ENCODE measurements at places on chromosomes 11 and 22.

- DNase-seq = peak; percentile 65
Measured at GRCh38 chr11:62664405-62665074, 470 bp downstream of the C11orf98 start.

DNA sequence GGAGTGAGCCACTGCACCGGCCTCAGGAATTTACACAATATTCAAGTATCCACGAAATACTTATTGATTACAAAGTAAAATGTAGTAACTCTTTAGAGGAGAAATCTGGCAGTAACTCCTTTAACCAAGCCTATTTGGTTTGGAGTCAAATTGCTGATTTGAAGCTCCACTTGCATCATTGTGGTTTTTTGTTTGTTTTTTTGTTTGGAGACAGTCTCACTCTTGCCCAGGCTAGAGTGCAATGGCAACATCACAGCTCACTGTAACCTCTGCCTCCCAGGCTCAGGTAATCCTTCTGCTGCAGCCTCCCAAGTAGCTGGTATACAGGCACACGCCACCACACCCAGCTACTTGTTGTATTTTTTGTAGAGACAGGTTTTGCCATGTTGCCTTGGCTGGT, 6.4 kb upstream of the QSER1 start:
- no peak for DNase-seq

GRCh38 chr22:41862530-41863266, 29.8 kb downstream of the SREBF2 start:
- peak; percentile 17 for DNase-seq

DNA sequence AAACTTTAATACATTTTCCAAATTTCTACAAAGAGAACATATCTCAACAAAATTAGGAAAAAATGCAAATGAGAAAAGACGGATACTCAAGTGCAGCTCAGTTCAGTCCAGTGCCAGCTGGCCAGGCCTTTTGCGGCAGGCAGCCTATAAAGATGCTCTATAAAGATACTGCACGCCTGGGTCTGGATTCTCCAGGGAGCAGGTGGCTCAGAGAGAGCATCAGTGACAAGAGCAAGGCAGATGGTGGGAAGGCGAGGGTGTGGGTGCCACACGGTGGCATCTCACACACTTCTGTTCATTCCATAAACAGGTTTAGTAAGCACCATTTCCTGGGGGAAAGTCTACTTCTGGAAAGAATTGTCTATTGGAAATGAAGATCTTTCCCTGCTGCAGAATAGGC, 18.1 kb upstream of the SCN3B start:
- DNase-seq = no peak

- no peak for DNase-seq
Measured at GRCh38 chr22:24848559-24849168, 42.7 kb downstream of the SGSM1 start.

DNA sequence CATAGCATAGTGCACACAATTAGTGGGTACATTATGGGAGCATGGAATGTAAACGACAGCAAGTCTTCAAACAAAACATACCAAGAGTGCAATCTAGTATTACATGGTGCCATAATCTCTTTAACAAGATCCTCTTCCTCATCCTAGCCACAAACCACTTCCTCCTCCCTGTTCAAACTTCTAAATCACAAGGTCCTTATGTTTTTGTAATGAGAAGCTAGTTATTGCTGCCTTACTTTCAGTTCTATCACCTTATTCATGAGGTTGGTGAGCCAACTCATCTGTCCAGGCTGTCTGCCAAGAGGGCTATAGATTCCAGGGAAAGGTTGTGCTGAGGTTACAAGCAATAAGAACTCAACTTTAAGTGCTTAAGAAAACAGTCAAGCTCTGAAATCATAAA, 195.4 kb upstream of the ARHGAP20 start:
- peak; percentile 36 for DNase-seq

- no peak for DNase-seq
Measured at GRCh38 chr11:77167791-77168190, 39.7 kb downstream of the MYO7A start.

DNA sequence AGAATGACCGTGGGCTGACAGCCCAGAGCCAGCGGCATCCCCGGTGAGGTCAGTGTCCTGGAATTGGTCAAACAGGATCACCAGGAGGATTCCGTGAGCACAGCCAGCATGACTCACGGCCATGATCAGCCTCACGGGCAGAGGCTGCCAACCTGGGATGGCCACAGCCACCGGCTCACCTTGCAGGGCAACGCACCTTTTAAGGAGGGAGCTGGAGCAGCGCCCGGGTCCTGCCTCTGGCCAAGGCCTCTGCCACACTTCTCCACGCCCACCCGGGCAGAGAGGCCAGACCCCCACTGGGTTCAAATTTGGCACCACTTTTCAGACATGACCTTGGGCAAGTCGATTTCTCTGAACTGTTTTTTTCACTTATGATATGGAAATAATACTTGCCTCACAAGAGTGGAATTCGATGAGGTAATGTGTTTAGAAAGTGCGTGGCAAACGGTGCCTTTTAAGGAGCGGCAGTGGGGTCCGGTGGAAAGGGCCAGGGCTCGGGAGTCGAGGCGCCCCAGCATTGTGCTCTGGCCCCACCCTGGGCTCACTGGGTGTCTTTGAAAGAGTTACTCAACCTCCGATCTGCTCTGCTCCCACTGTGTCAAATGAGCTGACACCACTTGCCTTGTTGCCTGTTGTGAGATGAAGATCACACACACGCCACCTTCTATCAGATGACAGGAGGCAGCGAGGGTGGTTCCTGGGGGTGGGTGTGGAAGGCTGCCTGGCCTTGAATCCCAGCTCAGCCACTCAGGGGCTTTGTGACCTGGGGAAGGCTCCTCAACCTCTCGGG, 16.0 kb downstream of the TXN2 start:
- DNase-seq = no peak

GRCh38 chr11:1744137-1744886, 6.1 kb downstream of the IFITM10 start:
- no peak for DNase-seq

DNA sequence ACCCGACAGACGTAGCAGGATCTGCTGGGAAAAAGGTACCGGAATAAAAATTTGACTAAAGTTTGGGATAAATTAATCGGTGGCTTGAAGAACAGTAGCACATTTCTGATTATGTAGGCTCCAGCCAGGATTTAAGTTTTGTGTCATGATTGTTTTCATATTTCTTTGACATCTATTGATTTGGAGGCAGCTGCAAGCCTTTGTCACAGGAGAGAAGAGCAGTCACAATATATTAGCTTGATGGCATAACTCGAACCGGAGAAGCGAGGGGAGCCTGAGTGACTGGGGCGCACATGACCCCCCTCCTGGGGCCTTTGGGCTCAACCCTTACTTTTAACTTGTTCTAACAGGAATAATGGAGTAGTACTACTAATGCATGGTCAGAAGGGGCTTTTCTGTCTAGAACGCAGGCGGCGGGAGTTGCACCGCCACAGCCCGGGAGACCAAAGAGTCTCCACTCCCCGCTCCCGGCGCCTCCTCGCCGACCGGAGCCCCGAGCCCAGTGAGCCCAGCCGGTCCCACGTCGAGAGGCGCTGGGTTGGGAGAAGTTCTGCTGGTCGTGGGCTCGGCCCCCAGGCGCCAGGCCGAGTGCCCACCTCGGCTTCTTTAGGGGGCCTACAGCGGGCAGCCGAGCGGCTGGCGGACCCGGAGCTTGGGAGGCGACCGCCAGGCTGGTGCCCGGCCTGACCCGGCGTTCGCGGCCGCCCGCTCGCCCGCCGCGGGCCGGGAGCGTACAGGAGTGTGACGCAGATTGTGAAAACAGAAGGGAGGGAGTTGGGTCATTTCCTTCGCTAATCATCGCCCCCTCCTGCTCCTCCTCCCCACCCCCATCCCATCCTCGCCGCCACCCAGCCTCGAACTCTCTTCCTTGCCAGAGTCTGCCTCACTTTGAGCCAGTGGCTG, 15.7 kb upstream of the PAX6 start:
- no peak for DNase-seq

DNA sequence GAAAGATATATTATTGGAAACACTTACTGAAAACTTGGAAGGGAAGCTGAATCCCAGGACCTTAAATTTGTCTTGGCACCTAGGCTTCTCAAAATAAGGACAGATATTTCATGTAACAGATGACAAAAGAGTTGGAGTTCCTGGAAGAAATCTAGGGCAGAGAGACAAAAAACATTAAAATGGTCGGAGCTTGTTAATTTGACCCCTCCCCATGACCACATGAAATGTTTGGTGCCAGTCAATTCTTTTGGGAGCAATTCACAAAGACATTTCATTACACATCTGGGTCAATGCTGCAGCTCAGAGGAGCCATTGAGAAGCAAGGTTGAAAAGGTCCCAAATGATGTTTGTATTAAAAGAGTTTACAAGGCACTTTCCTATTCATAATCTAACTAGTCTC, 162.0 kb upstream of the GUCY1A2 start:
- DNase-seq = no peak

- no peak for DNase-seq
Measured at GRCh38 chr11:27390318-27391295, 27.6 kb upstream of the CCDC34 start.

DNA sequence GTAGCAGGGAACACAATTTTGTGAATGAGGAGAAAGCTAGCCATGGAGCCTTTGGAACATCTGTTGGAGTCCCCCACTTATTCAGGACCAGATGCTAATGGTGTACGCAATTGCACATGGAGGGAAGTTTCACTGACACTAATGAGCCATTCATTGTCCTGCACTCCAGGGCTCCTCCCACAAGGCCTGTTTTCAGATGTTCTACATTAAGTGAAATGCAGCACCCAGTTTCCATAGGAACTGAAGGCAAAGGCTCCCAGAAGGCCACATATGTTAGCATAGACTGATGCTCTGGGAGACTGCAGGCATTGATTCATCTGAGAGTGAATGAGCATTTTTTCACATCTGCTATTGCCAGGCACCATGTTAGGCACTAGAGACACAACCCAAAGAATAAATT, 399.5 kb downstream of the ETS1 start:
- no peak for DNase-seq

DNA sequence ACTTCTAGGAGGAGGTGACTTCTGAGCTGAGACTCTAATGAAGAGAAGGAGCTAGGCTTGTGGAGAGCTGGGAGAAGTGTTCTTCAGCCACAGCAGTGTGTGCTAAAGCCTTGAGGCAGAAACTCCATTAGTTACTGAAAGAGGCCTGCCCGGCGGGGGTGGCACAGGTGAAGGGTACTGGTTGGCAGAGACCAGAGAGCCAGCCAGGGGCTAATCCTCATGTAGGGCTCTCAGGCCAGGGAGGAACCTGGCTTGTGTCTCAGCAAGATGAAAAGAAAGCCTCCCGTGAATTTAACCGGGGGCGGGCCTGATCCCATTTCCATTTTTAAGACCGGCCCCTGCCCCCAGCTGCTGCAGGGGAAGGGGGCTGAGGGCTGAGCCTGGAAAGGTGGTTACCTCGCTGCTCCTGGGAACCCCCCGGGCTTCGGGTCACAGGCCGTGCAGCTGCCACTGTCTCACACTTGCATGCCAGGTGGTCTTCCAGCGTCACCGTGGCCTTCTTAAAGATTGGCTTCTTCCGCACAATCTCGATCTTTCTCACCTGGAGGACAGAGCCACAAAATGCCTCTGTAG, 15.0 kb downstream of the PDGFB start:
- no peak for DNase-seq

GRCh38 chr22:22558972-22559603, at the start of gene PRAME:
TSS of gene PRAME (minus strand) at chr22:22559265. CDS start at chr22:22556832, 2,433 bp downstream.
- DNase-seq = peak; percentile 69

GRCh38 chr22:49091917-49092545, 735.6 kb downstream of the BRD1 start:
- DNase-seq = no peak

- no peak for DNase-seq
Measured at GRCh38 chr11:126408496-126408895, 53.0 kb downstream of the ST3GAL4 start.

DNA sequence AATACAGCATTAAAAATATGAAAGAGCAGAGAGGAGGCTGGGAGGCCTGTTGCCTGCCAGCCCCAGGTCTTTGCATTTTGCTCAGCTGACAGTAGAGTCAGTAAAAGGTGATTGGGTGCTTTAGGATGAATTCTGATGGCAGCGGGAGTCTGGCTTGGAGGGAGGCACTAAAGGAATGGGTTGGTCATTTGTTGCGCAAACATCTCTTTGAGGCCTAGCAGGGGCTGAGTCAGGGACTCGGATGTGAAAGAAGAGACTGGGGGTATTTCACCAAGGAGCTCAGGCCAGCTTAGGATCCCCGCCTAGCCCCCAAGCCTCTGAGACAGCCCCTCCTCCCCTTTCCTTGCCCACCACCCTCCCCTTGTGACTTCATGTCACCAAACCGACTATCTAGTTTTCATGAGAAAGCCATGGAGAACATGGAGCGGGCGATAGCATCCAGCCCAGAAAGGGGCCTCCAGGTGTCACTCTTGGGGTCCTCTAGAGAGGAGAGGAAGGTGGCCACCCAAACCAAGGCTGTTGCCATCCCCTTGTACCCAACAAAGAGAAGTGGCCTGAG, 9.7 kb downstream of the DGKZ start:
- DNase-seq = no peak

- no peak for DNase-seq
Measured at GRCh38 chr11:72595292-72595684, 78.9 kb downstream of the PDE2A start.

- DNase-seq = peak; percentile 42
Measured at GRCh38 chr11:132718711-132719671, 813.3 kb downstream of the OPCML start.

Measured in CD4-positive, alpha-beta T cell treated with Interleukin-4 for 1 hour (primary cell).